H1 (cell line): ENCODE measurements at places on chromosomes 11 and 22. TPM values are rescaled to one million over a fixed set of nuclear protein-coding genes. Genes with fewer than 3 reads are reported as not detected.

The TRIM49 gene
- not detected in 2 replicates for total RNA-seq

The ALDH3B1 gene
- 0.27 and 0.32 TPM in 2 replicates for total RNA-seq

- no peaks in the 10 kb centered on the region for H3K27me3 ChIP-seq
- H3K27ac ChIP-seq = 0 out of 2 replicates have a peak overlapping the region, but pooled peaks have one; percentile 79
- 0 out of 2 replicates have a peak, but pooled peaks cover 2% of the 10 kb centered on the region for H3K4me1 ChIP-seq
- no peak for DNase-seq
- H3K36me3 ChIP-seq = no peaks in the 10 kb centered on the region
Observed at GRCh38 chr11:58576887-58577471, 1.3 kb upstream of the LPXN start.

The OR56A1 gene
- 0.06 and 0.09 TPM in 2 replicates for total RNA-seq

GRCh38 chr11:113574586-113574985, 99.4 kb upstream of the DRD2 start:
- no peak for DNase-seq
- H3K36me3 ChIP-seq = no peaks in the 10 kb centered on the region
- H3K4me1 ChIP-seq = peaks cover 15% of the 10 kb centered on the region
- no peak overlapping the region for H3K4me3 ChIP-seq
- H3K27me3 ChIP-seq = no peaks in the 10 kb centered on the region
- no peak overlapping the region for H3K27ac ChIP-seq

The ST13 gene
- 305 TPM in 2 replicates for total RNA-seq

The APOA4 gene
- total RNA-seq = not detected in 2 replicates

The CLTCL1 gene
- 12.4 and 17.3 TPM in 2 replicates for total RNA-seq

DNA sequence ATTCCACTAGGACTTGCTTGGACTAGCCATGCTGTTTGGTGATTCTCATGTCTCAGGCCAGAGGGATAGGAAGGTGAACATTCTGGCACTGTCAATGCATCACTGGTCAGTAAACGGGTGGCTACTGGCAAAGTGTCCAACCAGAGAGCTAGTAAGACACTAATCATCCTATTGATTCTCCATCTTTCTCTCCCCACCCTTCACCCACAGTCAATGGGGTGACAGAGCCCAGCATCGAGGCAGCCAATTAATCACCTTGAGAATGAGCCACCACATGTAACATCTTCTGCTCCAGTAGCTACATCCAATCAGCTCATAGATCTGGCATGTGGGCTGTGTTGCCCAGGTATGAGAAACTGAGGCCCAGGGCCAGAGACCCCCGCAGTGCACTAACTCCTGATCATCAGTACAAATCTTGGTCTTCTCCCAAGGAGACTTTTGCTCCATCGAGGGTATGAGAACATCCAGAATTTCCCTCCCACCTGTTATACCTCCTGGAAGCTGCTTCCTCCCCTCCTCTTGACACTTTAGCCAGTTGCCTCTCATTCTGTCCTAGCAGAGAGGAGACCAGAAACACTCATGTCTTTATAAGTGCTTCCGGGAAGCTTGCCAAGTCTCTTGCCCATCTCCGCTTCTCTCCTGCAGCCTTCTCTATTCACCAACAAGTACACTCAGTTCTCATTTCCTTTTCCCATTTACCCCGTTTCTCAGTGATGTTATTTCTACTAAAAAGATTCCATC, 17.0 kb downstream of the HTR3A start:
- H3K4me3 ChIP-seq = no peak overlapping the region
- DNase-seq = no peak
- no peaks in the 10 kb centered on the region for H3K27me3 ChIP-seq
- no peak overlapping the region for H3K27ac ChIP-seq
- no peaks in the 10 kb centered on the region for H3K36me3 ChIP-seq

- no peaks in the 10 kb centered on the region for H3K27me3 ChIP-seq
- H3K36me3 ChIP-seq = no peaks in the 10 kb centered on the region
- H3K4me3 ChIP-seq = no peak overlapping the region
- no peaks in the 10 kb centered on the region; the same call in 1 of the 2 replicates for H3K4me1 ChIP-seq
Observed at GRCh38 chr11:71080239-71081097, 171.9 kb downstream of the SHANK2 start.

The NLRP10 gene
- 0.31 and 0.71 TPM in 2 replicates for total RNA-seq

The BAIAP2L2 gene
- total RNA-seq = 5.4 and 7.2 TPM in 2 replicates
